Fibroblast of villous mesenchyme (primary cell): ENCODE measurements at places on chromosomes 1 and 21. TPM values are rescaled to one million over a fixed set of nuclear protein-coding genes. Genes with fewer than 3 reads are reported as not detected.

CACNA1E gene
- under 0.01 TPM in 1 of 2 replicates, not detected in the other for total RNA-seq

APP gene
- total RNA-seq: 353 and 376 TPM in 2 replicates

TAL1 gene
- 0.32 TPM in 1 of 2 replicates, not detected in the other for total RNA-seq

OR2T5 gene
- total RNA-seq: not detected in 2 replicates

MTARC2 gene
- 2.2 and 4.2 TPM in 2 replicates for total RNA-seq
